Stomach (tissue), 19 donors: ENCODE measurements at places on chromosomes 5 and 9.

GRCh38 chr5:35862126-35862525, 5.4 kb downstream of the IL7R start:
- H3K36me3 ChIP-seq = no peaks in the 10 kb centered on the region
- no peak for DNase-seq
- no peak overlapping the region for H3K27ac ChIP-seq

GRCh38 chr5:6162175-6162574, 216.2 kb downstream of the MED10 start:
- no peak overlapping the region for H3K27ac ChIP-seq
- H3K4me1 ChIP-seq = no peaks in the 10 kb centered on the region
- H3K27me3 ChIP-seq = no peaks in the 10 kb centered on the region
- peak; percentile 16 for DNase-seq
- H3K4me3 ChIP-seq = no peak overlapping the region
- no peaks in the 10 kb centered on the region for H3K36me3 ChIP-seq

DNA sequence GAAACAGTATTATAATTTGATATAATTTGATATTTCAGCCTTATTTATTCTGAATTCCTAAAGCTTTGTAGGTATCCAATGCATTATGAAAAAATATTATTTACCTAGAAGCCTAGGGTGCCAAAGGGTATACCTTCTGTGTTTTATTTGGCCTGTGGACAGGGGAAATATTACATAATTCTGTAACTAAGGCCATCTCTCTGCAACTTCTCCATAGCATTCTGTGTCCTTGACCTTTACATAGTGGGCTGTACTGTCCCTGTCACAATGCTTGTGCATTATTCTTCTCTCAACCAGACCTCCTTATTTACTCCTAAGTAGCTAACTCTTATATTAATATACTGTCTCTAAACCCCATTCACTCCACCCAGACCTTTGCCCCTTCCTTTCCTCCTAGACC, 57.0 kb upstream of the RANBP6 start:
- no peaks in the 10 kb centered on the region for H3K36me3 ChIP-seq
- H3K27ac ChIP-seq = no peak overlapping the region

DNA sequence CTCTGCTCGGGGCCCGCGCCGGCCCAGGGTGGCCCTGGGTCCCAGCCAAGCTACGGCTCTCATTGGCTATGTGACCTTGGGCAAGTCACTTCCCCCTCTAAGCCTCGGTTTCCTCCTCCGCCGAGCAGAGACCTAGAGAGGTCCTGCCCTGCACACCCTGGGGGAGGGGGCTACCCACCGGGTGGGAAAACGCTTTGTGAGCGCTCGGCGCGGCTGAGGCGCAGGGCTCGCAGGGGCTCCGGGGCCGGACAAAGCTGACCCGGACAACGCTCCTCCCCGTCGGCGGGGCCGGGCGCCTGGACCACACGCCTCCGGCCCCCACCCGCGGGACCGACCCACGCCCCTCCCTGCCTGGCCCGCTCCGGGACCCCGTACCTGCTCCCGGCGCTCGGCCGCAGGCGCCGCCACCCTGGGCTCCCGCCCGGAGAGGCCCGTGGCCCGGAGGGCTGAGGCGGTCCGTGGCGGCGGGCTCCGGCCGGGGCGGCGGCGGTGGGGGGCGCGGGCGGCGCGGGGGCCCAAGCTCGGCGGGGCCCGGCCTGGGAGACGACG, 85.7 kb upstream of the MELK start:
- peak; percentile 74 for DNase-seq
- no peaks in the 10 kb centered on the region for H3K27me3 ChIP-seq
- peaks cover 51% of the 10 kb centered on the region for H3K4me1 ChIP-seq
- peak overlapping the region; percentile 88 for H3K4me3 ChIP-seq
- H3K36me3 ChIP-seq = no peaks in the 10 kb centered on the region
